ENCODE measurements at places on chromosomes 1 and 21.

GRCh38 chr1:117970252-117970651 lies 40.7 kb downstream of the WDR3 start:
- no peak for DNase-seq

DNA sequence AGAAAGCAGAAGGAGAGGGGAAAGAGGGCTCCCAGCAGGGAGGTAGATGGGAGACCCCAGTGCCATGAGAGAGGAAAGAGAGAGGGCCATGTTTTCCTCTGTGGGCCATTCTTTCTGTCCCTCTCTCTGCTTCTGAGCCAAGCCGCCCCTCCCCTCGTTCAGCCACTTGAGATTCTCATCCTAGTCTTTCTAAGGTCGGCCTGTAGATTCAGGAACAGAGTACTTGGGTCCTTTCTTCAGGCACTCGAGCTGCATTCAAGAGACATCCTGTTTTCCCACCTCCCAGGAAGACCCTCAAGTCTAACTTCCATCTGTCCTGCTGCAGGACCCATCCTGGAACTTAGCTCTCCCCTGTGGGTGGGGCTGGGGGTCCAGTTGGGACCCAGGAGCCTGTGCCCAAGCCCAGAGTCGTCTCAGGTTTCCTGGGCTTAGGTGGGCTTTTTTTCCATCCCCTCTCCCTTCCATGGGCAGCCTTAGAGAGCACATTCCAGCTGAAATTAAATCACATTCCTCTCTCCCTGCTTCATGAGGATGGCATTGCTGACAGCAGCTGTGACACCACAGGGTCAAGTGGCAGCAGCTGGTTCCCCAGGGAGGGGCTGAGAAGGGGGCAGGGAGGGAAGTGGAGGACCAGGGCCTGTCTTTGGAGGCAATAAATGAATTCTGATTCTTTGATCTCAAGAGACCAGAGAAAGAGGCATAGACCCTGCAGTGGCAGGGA lies 13.0 kb downstream of the NES start:
- no peak for DNase-seq

DNA sequence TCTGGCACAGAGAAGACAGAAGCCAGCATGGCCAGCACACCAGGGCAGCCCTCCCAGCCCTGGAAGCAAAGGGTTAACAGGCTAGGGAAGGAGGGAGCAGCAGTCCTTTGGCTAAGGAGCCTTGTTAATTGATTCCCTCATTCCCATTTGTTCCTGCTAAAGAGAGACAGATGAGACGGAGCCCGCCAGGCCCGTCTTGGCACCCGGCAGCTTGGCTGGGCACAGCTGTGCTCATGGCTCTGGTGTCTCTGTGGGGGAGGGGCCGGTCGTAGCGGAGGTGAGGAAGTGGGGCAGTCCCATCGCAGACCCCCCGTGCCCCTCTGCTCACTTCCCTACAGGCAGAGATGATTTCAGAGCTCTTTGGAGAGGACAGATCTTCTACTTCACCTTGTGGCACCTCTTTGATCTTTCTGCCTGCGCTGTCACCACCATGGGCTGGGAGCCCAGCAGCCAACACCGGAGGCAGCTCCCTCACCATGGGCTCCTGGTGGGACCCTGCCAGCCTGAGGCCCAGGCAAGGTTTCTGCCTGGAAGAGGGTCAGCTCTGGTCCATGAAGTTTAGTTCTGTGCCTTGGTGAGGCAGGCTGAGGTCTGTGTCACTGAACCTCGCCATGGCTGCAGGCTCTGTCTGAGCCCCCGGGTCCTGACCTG lies 38.0 kb downstream of the FOXO6 start:
- no peak for DNase-seq

GRCh38 chr1:217244971-217245370 lies 385.9 kb downstream of the GPATCH2 start:
- no peak for DNase-seq

DNA sequence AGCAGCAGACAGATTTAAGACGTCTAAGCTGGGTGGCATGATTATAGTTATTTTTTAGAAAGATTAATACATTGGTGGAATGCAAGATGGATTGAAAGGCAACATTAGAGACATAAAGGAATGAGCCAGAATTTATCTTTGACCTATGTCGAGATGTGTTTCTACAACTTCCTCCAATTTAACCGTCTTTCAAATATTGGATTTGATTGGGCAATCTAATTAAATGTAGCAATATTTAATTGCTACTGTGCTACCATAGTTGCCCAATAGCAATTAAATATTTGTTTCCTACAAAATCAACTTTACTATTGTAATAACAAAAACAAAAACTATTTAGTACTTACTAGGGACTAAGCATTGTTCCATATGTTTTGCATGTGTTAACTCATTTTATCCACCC lies 30.4 kb upstream of the CYP4A22 start:
- DNase-seq = no peak

- DNase-seq = no peak
These were observed 495.7 kb downstream of the KIF26B start for GRCh38 chr1:245650441-245650960.
